ENCODE measurements at places on chromosomes 5 and 9.

GRCh38 chr5:93395971-93396379 is 185.0 kb downstream of the NR2F1-AS1 start:
- no peak for DNase-seq

DNA sequence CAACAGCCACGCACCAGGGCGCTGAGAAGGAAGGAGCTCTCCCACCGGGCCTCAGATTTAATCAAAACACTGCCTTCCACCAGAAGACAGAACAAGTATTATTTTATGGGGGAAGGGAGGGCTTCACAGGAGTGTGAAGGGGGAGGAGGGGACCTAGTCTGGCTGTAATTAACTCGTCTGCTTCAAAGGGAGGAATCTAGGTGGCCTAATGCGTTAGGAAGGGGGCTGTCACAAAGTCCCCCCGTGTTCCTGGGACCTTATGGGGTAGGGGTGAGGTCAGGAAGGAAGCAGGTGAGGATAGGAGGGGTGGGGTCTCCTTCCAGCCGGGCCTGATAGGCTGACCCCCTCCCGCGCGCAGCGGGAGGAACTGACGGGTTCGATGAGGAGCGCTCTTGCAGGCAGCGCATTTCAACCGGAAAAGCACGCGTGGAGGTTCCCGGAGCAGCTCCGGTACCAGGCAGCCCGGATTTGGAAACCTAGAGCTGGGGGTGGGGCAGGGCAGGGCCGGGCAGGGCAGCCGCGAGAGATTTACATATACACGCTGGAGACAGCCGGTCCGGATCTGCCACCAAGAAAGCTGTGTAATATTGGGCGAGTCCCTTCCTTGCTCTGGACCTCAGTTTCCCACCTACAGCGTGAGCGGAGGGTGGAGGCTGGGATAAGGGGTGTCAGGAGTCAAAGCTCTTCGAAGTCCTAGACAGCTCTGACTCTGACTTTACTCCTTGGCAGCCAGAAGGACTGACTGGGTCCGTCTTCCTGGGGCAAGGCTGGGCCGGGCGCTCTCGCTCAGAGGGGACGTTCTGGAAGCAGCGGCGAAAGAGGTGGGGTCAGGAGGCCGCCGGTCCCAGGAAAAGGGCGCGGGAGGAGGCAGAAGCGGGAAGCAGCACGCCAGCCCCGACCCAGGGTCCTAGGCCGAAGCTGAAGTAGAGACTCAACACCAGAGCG is 1.8 kb downstream of the SHB start:
- peak; percentile 72 for DNase-seq

DNA sequence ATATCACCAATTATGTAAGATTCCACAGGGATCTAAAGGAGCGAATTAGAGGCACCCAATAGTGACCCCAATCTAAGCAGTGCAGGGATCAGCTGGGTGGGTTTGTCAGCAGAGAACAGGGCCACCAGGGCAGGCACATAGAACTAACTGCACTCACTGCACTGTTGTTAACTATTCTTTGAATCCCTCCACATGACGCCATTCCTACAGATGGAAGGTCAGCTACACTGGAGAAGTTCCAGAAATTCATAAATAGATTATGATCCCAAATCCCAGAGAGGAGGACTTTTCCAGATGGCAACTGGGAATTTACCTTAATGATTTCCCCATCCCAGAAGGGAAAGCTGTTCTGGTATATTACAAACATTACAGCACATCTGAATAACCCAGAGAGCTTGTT is 84.2 kb downstream of the THBS4 start:
- DNase-seq, result no peak

- DNase-seq, result no peak
Observed at GRCh38 chr5:34412736-34413135, 243.4 kb upstream of the RAI14 start.

DNA sequence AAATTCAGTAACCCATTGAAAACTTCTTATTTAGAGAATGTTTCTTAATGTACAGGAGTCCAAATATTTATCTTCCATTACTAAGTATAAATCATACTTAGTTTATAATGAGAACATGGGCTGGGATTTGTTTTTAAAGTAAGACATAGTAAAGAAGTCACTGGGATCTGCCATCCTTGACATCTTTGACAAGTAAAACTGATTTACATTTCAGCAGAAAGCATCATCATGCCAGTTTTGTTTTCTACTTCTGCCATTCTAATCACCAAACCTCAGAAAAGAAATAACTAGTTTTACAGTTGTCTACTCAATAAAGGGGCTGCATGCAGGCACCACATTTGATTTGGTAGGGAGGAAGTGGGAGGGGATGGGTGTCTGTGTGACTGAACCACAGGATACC is 221.7 kb upstream of the PPP1R2B start:
- no peak for DNase-seq

Data from Karpas-422 (cell line).